ENCODE measurements at places on chromosomes 7 and 10.

GRCh38 chr10:80509403-80510161 is 28.1 kb upstream of the SH2D4B start:
- peak; percentile 86 for DNase-seq

- no peak for DNase-seq
These were observed 365.3 kb downstream of the REEP3 start for GRCh38 chr10:63886281-63887022.

DNA sequence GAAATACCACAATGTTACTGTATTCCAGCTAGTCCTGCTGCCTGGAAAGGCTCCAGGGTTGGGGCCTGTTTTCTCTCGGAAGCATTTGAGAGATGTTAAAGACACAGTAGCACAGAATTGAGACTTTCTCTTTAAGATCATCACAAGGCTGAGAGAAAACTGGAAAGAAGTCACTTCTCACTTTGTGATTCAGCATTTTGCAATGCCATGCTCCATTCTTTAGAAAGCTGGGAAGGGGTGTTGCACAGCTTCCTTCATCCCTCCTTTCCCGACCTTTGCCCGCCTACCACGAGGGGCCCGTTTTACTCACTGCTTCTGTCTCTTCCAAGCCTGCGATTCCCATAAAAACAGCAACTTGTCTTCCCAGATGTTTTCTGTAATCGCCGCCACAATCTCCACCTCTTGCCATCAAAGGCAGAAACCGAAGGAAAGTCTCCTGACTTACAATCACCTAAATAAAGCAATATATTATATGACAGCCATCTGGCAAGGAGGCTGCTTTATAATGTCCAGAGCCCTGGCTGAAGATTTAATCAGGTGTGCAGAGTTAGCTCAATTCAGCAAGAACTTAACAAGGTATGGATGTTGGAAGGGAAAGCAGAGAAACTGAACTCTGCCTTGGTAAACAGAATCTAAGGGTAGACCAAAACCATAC is 18.9 kb downstream of the NOD1 start:
- peak; percentile 90 for DNase-seq

DNA sequence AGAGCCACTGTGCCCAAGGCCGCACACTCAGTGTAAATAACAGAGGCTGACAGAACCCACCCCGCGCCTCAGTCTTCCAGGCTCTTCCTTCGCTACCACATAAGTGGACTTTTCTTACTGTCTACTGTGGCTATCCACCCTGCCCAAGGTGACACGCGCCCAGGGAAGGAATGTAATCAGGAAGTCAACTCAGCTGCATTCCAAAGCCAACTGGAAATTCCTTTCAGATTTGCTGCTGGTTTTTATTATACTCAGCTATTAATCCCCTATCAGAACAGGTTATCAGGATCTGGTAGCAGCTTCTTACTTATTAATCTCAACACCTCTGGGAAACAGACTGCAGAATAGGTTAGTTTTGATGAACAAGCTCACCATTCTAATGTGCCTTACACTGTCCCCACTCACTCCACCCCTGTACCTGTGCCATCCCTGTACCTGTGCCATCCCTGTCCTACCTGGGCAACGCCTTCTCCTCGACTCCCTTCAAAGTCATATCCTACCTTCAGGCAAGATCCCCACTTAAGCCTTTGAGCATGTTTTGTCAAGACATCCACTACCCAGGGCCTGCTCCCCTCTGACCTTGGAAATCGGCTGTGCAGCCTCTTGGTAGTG is 90.7 kb downstream of the NHLRC2 start:
- peak; percentile 35 for DNase-seq

DNA sequence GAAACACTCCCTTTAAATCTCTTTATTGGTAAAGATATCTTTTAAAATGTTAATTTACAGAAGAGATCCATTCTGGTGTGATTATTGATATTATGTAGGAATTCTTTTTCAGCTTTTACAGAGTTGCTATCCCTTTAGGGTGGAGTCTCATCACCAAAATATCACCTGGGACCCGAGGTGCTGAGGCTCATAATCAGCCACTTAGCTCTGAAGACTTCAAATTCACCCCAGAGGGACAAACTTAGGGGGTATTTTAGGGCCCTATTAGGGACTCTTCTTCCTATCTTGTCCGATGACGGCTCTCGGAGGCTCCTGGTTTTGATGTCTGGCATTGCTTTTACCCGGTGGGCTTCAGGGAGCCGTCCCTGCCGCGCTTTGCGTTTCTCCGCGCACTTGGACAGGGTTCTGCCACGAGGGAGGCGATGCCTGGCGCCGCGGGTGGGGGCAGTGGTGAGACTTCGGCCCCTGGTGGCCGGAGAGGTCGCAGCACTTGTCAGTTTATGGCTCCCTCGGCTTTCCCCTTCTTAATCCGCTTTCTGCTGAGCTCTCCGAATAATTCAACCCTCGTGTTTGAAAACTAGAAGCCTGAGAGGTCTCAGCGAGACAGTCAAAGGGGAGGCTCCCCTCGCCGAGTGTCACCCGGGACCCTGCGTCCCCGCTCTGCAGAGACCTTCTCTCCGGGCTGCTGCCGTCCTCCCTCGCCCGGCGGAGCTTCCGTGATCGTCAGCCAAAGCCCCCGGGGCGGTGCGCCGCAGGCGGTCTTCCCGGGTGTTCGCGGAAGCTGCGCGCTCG is 27.8 kb downstream of the RBM20 start:
- no peak for DNase-seq

DNA sequence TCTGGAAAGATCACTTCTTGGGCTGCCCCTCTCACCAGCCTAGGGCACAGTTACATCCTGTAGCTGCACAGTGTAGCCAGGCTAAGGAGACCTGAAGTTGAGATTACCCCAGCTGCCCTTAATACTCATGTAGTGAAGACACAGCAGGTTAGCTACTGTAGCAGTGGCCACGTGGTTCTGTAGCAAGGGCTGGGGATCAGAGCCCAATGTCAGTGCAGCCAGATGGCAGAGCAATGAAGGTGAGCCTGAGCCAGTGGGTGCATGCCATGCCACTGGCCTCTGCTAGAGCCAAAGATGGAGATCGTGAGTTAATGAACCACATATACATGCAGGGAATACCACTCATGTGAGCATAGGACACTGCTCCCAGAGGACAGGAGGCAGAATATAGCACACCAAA is 15.5 kb downstream of the AMPH start:
- DNase-seq, result no peak

DNA sequence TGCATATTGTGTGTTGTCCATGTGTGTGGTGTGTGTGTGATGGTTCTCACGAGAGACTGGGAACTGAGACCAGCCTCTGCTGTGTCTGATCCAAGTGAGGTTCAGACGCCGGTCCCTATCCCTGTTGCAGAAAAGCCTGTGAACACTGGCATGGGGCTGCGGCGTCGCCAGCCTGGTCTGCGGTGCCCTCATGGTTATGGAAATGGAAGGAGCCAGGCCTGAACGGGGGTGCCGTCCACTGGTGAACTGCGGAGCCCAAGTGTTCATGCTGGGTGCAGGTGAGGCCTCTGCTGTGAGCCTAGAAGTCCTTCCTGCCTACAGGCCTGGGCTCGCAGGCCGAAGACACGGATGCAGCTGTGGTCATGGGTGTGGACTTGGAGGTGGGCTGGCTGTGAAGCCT is 18.7 kb upstream of the NCAPG2 start:
- no peak for DNase-seq

GRCh38 chr10:120833222-120833928 is 17.8 kb upstream of the WDR11 start:
- no peak for DNase-seq

DNA sequence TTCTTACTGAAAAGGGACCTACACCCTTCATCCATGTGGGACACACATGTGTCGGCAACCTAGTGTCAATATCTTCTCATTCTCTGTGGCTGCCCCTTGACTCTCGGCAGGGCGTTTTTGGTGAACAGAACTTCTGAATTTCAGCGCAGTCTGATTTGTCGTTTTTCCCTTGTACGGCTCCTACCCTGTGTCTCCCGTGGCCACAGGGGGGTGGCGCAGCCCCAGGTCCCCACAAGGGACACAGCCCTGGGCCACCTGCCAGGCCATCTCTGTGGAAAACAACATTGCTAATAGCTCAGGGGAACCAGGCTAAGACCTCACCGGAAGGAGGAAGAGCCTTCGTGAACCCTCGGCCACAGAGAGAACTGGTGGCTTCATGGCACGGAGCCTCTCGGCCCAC is 53.1 kb upstream of the NKX6-2 start:
- no peak for DNase-seq

- no peak for DNase-seq
These were observed 112.2 kb downstream of the MYO3A start for GRCh38 chr10:26046073-26046700.

- no peak for DNase-seq
These were observed 93.8 kb downstream of the GLRX3 start for GRCh38 chr10:130230036-130230435.

- DNase-seq, result no peak
These were observed 26.3 kb downstream of the CRCP start for GRCh38 chr7:66140924-66141323.

- no peak for DNase-seq
These were observed 17.1 kb downstream of the CDNF start for GRCh38 chr10:14820775-14821154.

DNA sequence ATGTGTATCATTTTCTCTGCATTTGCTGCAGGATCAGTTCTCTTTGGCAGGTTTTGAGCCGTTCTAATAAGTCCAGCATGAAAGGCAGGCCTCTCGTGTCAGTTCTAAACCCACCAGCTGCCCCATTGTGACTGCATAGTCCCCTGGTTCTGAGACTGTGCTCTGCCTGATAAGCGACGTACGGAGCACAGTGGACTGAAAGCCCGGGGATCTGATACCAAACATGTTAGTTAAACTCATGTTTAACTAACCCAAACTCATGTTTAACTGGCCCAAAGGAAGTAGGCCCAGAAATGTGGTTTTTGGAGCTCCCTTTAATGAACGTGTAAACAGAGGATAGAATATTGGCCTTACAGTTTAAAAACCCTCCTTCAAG is 98.0 kb upstream of the PDCD4 start:
- no peak for DNase-seq
